ENCODE measurements at places on chromosomes 6 and 20.
A peak's percentile ranks its signal among the peaks of the same experiment; 100 is the strongest.

GRCh38 chr6:117555262-117555849, 47.0 kb downstream of the GOPC start:
- no peak for DNase-seq

DNA sequence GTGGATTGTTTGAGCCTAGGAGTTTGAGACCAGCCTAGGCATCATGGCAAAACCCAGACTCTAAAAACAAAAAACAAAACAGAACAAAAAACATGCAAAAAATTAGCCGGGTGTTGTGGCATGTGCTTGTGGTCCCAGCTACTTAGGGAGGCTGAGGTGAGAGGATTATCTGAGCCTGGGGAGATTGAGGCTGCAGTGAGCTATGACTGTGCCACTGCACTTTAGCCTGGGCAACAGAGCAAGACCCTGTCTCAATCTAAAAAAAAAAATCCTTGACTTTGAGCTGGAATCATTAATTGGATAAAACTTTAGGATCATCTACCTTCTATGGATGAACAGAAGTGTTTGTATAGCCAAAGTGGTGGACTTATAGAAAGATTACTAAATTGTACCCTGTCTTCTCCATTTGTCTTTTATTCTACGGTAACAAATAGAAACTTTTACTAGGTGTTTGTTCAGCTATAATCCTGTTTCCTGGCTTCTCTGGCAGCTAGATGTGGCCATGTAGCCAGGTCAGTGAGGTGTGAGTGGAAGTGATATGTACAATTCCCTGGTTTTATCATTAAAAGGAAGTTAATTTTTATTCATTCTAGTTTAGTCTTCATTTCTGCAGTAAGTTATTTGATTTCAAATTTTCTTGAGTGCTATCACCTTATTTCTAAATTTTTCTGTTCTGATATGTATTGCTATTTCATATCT, 108.3 kb upstream of the RNF24 start:
- DNase-seq = no peak

DNA sequence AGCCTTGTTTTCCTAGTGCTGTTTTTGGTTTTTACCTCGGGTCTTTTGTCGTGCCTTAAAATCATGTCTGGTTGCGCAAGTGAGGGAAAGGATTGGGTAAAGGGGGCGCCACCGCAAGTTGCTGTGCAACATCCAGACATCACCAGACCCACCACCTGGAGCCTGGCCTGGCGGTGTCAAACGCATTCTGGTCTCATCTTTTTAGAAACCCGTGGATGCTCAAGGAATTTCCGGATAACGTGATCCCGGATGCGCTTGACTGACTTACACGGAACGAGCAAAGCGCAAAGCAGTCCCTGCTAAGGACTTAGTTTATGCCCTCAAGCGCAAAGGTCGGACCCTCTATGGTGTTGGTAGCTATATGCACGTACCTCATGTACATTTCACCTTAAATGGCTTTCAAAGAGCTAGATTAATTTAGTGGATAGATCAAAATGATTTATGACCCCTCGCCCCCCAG, 105.2 kb downstream of the OR2B2 start:
- DNase-seq = no peak

GRCh38 chr6:33595001-33595846, 15.1 kb upstream of the BAK1 start:
- DNase-seq = no peak

DNA sequence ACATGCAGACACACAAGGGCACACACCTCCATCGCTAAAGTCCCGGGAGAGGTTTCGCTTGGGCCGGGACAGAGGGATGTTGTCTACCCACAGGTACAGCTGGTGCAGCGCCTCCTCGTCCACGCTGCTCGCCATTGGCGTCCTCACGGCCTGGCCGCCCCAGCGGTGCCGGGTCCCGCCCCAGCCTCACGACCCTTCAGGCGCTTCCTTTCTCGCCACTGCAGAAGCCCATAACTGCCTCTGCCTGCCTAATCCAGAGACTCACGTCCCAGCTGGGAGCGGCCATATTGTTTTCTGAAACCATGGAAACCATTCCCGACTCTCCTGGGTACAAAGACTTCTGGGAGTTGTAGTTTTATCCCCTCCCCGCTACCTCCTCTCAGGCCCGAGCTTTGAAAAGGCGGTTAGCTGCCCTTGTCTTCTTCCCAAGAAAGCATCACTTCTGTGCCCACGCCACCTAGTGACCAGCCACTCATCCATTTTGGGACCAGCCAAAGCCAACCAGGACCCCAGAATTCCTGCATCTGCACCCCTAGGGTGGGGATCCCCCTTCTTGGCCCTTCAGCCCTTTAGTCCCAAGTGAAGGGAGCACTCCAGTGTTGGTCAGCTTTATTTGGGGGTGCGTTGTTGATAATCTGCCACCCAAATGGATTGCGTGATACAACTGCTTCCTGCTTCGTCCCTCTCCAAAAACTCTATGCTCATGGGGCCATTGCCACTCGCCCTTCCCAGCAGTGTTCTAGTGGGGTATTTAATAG, at the start of gene SPEF1:
SPEF1 (minus strand) TSS at position 296 of the 758 bp plus-strand sequence; CDS start at position 135, 161 bp downstream.
- DNase-seq = peak; percentile 28

DNA sequence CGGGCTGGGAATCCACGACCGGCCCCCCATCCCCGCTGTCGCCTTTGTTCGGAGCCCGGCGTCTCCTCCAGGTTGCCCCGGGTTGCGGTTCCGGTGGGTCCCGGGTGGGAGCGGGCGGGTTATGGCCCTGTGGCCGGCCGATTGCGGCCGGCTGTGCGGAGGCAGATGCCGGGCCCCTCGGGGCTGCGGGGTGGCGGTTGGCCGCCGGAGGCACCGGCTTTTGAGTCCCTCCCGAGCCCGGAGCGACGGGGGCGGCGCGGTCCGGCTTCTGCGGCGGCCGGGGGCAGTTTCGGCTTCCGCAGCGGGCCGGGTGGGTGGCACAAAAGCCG, 431 bp downstream of the LOC128125822 start:
- no peak for DNase-seq

- DNase-seq = no peak
These were observed 232.3 kb downstream of the QKI start for GRCh38 chr6:163646866-163647265.

DNA sequence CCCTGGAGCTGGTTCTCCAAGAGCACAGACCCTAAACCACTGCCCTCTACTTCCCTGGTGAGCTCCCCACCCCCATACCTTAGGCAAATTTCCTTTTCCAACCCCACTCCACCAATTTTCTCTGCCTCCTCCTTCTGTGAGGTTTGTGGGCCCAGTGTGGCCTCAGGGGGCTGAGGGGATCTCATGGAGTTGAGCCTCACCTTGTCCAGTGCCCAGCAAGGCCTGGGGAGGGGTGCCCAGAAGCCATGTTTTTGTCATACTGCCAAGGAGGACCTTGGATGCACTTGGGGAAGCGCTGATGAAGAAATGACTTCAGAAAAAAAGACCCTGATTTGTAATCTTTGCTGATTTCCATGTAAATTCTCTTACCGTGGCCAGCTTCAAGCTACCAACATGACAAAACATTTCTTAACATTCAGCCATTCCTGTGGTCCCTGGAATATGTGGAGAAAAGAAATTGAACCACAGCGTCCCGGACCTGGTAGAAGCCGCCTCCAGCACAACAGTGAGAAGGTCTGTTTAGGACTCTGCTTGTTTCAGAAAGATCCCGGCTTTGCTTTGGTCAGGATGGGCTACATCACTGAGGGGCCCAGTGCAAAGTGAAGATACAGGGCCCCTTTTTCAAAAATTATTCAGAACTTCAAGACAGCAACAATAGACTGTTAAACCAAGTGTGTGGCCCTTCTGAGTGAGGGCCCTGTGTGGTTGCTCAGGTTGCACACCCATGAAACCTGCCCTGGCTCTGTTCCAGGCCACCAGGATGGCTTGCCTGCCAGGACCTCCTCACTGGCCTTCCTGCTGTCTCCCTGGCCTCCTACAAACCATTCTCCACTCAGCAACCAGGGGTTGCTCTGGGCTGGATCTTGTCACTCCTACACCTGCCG, 52.5 kb downstream of the CHMP4B start:
- DNase-seq = no peak

DNA sequence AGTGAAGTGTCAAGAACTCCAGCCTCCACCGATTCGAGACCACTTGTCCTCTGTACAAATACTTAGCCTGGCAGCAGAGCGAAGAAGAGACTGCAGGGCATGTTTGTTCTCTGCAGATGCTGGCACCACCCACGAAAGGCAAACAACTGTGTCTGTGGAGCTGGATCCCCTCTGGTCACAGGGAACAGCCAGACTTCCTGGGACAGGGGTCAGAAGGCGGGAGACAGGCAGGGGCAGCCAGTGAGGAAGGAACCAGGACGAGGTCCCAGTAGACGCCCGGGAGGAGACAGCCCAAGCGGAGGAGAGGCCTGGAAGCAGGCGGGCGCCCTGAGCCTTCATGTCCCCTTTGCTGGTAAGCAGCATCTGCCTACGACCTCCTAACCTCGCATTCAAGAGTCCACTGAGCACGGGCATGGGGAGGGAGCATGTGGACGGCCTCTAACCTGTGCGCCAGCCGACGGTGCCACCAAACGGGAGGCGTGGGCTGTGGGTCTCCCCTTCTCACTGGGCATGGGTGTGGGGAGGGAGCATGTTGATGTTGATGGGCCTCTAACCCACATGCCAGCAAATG, 265.5 kb downstream of the DLL1 start:
- no peak for DNase-seq

- DNase-seq = no peak
These were observed 105.4 kb upstream of the ESR1 start for GRCh38 chr6:151701911-151702562.

All from T-helper 22 cell (primary cell).